Stimulated activated CD4-positive, alpha-beta T cell treated with anti-CD3 and anti-CD28 coated beads, Interleukin-12 subunit alpha, Interleukin-12 subunit beta, amount 100 ng/mL, for 4 hours (primary cell): ENCODE measurements at places on chromosomes 6 and 20.

GRCh38 chr6:28355743-28356665, 6.3 kb downstream of the ZKSCAN3 start:
- DNase-seq = peak; percentile 42

GRCh38 chr6:79711167-79711566, 80.0 kb downstream of the SH3BGRL2 start:
- no peak for DNase-seq

DNA sequence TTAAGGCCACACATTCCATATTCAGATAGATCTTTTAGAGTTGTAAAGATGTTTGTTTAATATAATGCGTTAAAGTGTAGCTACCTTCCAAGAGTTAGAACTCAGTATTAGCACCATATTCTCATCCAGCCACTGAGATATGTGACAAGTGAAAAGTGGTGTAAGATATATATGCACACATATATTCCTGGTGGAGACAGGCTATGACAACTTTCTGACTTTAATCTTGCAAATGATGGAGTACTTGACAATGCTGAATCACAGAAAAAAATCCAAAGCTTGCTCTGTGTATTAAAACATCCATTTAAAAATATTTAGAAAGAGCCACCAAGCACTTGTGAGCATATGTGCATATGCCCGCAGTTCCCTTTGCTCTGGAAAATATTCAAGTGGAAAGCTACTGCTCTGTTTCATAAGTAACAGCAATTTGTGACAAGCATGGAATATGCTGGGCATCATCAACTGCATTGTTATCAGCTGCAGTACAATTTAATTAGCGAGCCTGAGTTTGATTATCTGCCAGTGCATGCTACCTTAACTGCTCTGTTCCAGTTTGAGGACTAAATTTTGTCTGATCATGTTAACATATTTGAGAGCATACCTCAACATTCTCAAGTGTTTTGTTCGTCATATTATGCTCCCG, 64.8 kb downstream of the VIP start:
- no peak for DNase-seq

- no peak for DNase-seq
Measured at GRCh38 chr6:40000964-40001515, 66.8 kb upstream of the MOCS1 start.

DNA sequence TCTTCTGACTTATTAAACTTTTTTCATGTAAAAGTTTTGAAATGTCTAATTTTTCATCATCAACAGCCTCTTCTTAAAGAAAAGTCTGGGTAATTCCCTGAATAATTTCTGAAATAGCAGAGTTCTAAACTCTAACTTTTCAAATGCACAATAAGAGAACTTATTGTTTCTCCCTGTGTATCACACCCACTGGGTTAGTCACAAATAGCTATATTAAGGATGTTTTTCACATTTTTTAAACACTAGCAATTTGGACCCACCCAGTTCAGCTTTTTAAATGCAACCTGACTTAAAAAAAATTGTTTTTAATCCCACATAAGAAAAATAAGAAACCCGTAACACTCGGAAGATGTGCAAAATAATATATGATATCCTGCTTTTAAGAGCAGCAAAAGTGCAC, 61.4 kb upstream of the UTRN start:
- no peak for DNase-seq

GRCh38 chr6:25043892-25044291, 108.1 kb upstream of the RIPOR2 start:
- DNase-seq = no peak

DNA sequence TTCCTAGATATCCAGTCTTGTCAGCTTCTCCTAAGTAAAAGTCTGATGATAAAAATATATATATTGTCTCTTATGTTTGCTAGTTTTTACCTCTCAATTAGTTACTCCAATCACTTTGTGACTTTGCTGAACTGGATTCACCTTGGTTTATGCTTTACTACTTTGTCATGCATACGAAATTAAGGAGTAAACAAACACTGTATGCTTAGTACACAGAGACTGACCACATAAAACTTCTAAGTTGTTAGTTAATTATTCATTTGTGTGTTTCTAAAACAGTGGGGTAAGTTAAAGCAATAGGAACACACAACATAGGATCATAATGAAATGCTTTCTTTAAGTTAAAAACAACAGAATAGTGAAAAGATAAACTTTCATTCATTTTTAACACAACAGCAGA, 877.3 kb upstream of the MAP3K7 start:
- no peak for DNase-seq

DNA sequence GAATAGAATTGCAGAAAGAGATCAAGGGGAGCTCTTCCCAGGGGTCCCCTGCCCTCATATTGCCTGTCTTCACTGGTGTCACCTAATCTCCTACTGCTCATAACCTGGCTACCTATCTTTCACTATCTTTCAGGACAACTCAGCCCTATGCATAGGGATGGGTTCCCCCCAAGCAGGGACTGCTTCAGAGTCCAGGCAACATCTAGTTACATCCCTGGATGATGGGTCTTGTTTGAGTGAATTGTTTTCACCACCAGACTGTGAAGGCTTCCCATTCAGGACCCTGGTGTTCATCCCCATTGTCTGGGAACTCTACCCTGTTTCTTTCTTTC, 850 bp upstream of the HECA start:
- DNase-seq = no peak

DNA sequence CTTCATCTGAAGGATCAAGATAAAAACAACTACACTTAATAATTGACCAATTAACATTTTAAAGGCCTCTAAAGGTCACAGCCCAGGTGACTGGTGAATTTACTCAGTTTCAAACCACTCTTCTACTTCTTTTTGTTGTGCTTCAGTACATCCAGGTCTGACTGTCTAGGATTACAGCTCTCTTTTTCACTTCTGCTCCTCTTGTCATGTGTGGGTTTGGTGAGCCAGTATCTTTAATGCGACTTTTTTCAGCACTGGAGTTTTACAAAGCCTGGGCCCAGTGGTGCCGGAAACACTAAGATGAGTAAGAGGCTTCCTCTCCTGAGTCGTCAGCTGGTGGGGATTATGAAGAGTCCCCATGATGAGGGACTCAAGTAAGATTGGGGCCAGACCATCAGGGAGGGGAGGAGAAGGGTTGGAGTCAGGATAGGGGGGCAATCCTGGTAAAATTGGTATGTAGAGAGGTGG, 27.0 kb downstream of the HECA start:
- DNase-seq = peak; percentile 53

- DNase-seq = no peak
Measured at GRCh38 chr6:16265351-16266341, 27.3 kb downstream of the GMPR start.

DNA sequence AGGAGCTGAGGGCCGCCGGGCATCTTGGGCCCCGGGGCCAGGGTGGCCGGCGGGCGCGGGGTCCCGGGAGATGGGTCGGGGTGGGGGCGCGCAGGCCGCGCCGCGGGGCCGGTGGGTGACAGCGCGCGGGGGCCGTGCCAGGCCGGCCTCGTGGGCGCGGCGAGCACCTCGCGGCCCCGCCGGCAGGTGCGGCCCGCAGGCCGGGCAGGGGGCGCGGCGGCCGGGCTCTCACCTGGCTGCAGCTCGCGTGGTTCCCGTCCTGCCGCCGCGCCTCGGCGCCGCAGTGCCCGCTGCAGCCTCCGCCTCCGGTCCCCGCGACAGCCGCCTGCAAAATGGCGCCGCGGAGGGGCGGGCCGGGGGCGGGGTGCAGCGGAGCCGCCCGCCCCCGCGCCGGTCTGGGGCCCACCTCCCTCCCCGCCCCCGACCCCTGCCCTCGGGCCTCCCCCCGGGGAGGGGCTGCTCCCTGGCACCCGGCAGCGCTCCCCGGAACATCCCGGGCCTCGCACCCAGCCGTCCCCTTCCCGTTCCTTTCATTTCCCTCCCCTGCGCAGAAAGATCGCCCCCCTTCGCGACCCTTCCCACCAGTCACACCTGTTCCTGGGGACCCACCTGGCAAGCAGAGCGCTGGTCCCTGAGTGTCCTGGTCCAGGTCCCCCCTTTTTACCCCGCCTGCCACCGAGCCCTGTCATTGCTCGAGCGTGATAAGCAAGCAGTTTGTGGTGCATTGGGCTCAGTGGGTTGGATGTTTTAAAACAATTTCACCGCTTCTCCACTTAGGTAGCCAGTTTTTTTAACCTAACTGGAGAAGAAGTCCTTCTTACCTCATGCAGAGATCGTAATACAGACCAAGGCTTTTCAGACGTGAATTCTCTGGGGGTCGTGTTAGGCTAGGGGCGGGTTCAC, at the start of gene SLC23A2:
Gene SLC23A2 (minus strand): TSS at position 337 of the 903 bp plus-strand sequence. CDS start 68,948 bp downstream, outside the sequence.
- DNase-seq = peak; percentile 63

DNA sequence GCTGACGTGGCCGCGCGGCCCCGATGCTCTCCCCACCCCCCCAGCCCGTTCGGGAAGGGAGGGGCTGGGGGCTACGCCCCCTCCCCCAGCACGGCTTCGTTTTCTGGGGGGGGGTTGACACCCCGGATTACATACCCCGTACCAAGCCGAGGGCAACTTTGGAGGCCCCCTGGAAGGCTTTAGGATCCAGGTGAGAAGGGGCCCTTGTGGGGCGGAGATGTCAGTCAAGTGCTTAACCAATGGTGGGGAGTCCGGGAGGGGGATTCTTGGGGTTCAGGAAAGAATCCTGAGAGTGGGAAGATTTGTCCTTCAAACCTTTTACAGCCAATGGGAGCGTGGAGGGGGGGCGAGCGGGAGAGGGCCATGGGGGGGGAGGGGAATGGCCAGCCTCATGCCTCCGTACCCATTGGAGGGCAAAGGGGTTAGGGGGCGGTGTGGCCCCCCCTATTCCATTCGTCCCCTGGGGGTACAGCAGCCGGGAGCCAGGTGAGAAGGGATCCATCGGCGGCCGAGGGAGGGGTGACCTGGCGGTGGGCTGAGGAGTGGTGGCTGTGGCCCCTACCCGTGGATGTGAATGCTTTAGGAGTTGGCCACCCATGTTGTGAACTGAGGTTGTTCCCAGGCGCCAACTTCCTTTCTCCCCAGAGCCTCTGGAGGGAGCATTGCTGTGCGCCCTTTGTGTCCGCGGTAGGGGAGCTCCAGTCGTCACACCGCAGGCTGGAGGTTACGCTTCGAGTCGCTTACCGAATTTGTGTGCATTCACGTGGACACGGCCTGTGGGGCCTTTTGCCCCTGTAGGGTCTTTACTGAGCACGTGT, 682 bp downstream of the BRD2 start:
- peak; percentile 75 for DNase-seq

GRCh38 chr6:113758826-113759574, 98.1 kb upstream of the MARCKS start:
- no peak for DNase-seq
